GM23248 (cell line): ENCODE measurements at places on chromosomes 3 and 15. TPM values are rescaled to one million over a fixed set of nuclear protein-coding genes. Genes with fewer than 3 reads are reported as not detected.

WNT7A gene
- not detected in 2 replicates for total RNA-seq

GRCh38 chr15:82298520-82298919 lies 35.9 kb downstream of the SAXO2 start:
- H3K27ac ChIP-seq: no peak overlapping the region
- H3K36me3 ChIP-seq: no peaks in the 10 kb centered on the region
- no peak overlapping the region for H3K4me3 ChIP-seq
- no peaks in the 10 kb centered on the region for H3K4me1 ChIP-seq
- no peak for DNase-seq
- H3K27me3 ChIP-seq: peaks cover 7% of the 10 kb centered on the region; the same call in 1 of the 2 replicates

- H3K27ac ChIP-seq: no peak overlapping the region
- H3K27me3 ChIP-seq: no peaks in the 10 kb centered on the region
- H3K4me3 ChIP-seq: no peak overlapping the region
- H3K4me1 ChIP-seq: no peaks in the 10 kb centered on the region
- no peak for DNase-seq
Measured at GRCh38 chr3:165538166-165538565, 299.1 kb downstream of the BCHE start.

DNA sequence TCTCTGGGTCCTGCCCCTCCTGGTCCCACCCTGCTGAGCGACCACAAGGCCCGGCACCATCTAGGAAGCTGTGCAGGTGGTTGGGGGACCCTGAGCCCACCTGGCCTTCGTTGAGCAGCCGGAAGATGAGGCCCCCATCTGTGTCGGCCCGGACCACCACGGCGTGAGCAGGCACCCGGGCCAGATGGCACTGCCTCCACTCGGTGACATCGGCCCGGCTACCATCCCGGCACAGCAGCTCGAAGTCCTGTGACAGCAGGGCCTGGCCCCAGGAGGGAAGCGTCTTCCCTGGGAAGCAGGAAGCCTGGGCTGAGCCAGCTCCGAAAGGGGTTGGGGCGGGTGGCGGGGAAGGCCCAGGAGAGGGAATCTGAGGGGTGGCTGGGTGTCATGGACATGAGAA lies 12.6 kb downstream of the MELTF start:
- no peak overlapping the region for H3K4me3 ChIP-seq
- H3K27me3 ChIP-seq: no peaks in the 10 kb centered on the region; the same call in none of the 2 replicates
- H3K27ac ChIP-seq: no peak overlapping the region
- H3K36me3 ChIP-seq: no peaks in the 10 kb centered on the region
- H3K4me1 ChIP-seq: no peaks in the 10 kb centered on the region
- DNase-seq: no peak

- no peaks in the 10 kb centered on the region for H3K27me3 ChIP-seq
- H3K27ac ChIP-seq: no peak overlapping the region
- no peak overlapping the region for H3K4me3 ChIP-seq
Measured at GRCh38 chr15:92149029-92149428, 244.7 kb upstream of the ST8SIA2 start.

DNA sequence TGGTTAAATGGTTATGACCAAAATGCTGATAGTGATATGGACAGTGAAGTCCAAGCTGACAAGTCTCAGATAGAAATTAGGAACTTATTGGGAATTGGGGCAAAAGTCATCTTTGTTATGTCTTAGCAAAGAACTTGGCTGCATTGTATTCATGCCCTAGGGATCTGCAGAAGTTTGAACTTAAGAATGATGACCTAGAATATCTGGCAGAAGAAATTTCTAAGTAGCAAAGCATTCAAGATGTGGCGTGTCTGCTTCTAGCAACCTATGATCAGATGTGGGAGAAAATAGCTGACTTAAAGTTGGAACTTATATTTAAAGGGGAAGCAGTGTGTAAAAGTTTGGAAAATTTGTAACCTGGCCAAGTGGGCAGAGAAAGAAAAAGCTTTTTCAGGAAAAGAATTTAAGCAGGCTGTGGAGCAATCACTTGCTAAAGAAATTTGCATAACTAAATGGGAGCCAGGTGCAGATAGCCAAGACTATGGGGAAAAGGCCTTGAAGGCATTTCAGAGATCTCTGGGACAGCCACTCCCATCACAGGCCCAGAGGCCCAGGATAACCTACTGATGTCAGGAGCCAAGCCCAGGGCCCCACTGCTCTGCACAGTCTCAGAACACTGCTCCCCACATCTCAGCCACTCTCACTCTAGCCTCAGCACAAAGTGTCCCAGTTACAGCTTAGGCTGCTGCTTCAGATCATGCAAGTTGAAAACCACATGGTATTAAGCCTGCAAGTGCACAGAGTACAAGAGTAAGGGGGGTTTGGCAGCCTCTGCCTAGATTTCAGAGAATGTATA lies 147.8 kb upstream of the TGFBR2 start:
- DNase-seq: no peak
- H3K36me3 ChIP-seq: no peaks in the 10 kb centered on the region
- H3K27ac ChIP-seq: no peak overlapping the region
- H3K4me1 ChIP-seq: peaks cover 13% of the 10 kb centered on the region
- no peak overlapping the region for H3K4me3 ChIP-seq

GRCh38 chr3:52086976-52087663 lies 30.7 kb upstream of the DUSP7 start:
- H3K36me3 ChIP-seq: no peaks in the 10 kb centered on the region
- H3K27me3 ChIP-seq: no peaks in the 10 kb centered on the region
- no peak overlapping the region for H3K4me3 ChIP-seq
- peaks cover 38% of the 10 kb centered on the region for H3K4me1 ChIP-seq
- no peak overlapping the region for H3K27ac ChIP-seq

- H3K4me3 ChIP-seq: no peak overlapping the region
- H3K36me3 ChIP-seq: no peaks in the 10 kb centered on the region
- H3K4me1 ChIP-seq: 0 out of 2 replicates have a peak, but pooled peaks cover 4% of the 10 kb centered on the region
- DNase-seq: no peak
- no peak overlapping the region for H3K27ac ChIP-seq
- no peaks in the 10 kb centered on the region; the same call in 1 of the 2 replicates for H3K27me3 ChIP-seq
Measured at GRCh38 chr3:112373476-112373875, 40.5 kb downstream of the CD200 start.

DNA sequence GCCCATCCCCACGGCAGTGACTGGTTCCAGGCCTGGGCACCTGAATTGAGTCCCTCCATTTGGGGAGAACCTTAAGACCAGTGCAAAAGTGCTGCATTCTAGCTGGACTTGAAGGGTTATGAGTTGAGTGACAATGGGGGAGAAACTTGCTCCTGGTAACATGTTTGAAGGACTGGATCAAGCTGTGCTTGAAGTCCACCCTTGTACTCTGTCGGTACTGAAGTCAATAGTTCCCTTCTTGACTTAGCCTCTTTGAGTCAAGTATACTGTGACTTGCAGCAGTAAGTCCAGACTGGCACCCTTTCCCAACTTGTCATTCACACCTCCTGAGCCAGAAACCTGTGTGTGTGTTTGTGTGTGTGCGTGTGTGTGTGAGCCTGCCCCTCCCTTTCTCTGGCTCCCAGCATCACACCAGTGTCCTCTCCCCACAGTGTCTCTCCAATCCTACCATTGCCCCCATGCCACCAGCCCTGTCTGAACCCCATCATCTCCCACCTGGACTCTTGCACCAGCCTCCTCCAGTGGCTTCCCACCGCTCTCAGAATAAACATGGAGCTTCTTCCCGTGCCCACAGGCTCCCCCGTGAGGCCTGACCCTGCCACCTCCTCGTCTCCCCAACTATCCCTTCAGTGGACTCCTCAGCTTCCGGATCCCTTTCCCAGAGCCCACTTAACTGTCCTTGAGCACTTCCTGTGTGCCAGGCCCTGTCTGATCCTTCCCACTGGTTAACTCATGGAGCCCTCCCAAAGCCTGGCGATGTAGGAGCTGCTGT lies 10.2 kb upstream of the FBLN2 start:
- no peak overlapping the region for H3K4me3 ChIP-seq
- DNase-seq: peak; percentile 46
- H3K27me3 ChIP-seq: no peaks in the 10 kb centered on the region
- H3K4me1 ChIP-seq: peaks cover 57% of the 10 kb centered on the region
- no peaks in the 10 kb centered on the region for H3K36me3 ChIP-seq
- H3K27ac ChIP-seq: peak overlapping the region; percentile 100

PPM1L gene
- under 0.01 and 0.38 TPM in 2 replicates for total RNA-seq

DNA sequence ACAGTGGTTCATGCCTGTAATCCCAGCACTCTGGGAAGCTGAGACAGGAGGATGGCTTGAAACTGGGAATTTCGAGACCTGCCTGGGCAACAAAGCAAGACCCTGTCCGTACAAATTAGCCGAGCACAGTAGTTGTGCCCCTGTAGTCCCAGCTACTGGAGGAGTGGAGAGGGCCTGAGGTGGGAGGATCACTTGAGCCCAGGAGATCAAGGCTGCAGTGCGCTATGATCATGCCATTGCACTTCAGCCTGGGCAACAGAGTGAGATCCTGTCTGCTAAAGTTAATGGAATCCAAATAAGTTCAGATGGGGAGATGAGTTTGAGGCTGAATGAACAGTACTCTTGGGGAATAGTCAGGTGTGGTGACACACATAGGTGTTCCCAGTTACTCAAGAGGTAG lies 14.4 kb downstream of the TRIM71 start:
- H3K27me3 ChIP-seq: peaks cover 63% of the 10 kb centered on the region
- no peak for DNase-seq
- no peaks in the 10 kb centered on the region for H3K36me3 ChIP-seq
- H3K4me3 ChIP-seq: no peak overlapping the region
- no peak overlapping the region for H3K27ac ChIP-seq

FOXB1 gene
- not detected in 2 replicates for total RNA-seq

- peak; percentile 45 for DNase-seq
- H3K27ac ChIP-seq: no peak overlapping the region
- H3K27me3 ChIP-seq: peaks cover 38% of the 10 kb centered on the region
- no peak overlapping the region for H3K4me3 ChIP-seq
- H3K4me1 ChIP-seq: no peaks in the 10 kb centered on the region
Measured at GRCh38 chr3:13277860-13278531, 142.1 kb downstream of the NUP210 start.

- no peaks in the 10 kb centered on the region for H3K36me3 ChIP-seq
- peak; percentile 76 for DNase-seq
- H3K4me3 ChIP-seq: no peak overlapping the region
- peaks cover 26% of the 10 kb centered on the region for H3K4me1 ChIP-seq
- H3K27me3 ChIP-seq: 0 out of 2 replicates have a peak, but pooled peaks cover 17% of the 10 kb centered on the region
Measured at GRCh38 chr3:177824190-177824786, 627.0 kb upstream of the TBL1XR1 start.

- no peaks in the 10 kb centered on the region for H3K27me3 ChIP-seq
- no peaks in the 10 kb centered on the region for H3K4me1 ChIP-seq
- H3K27ac ChIP-seq: no peak overlapping the region
- no peak for DNase-seq
Measured at GRCh38 chr3:106140431-106140830, 271.6 kb upstream of the CBLB start.

DUOXA2 gene
- total RNA-seq: not detected in 2 replicates

GRCh38 chr15:29239395-29239794 lies 30.2 kb downstream of the NSMCE3 start:
- H3K27me3 ChIP-seq: 0 out of 2 replicates have a peak, but pooled peaks cover 3% of the 10 kb centered on the region
- H3K4me3 ChIP-seq: no peak overlapping the region
- H3K36me3 ChIP-seq: no peaks in the 10 kb centered on the region
- H3K27ac ChIP-seq: no peak overlapping the region
- no peaks in the 10 kb centered on the region for H3K4me1 ChIP-seq

- DNase-seq: peak; percentile 74
- no peaks in the 10 kb centered on the region for H3K27me3 ChIP-seq
- H3K4me3 ChIP-seq: no peak overlapping the region
- H3K27ac ChIP-seq: peak overlapping the region; percentile 67
- peaks cover 61% of the 10 kb centered on the region for H3K4me1 ChIP-seq
Measured at GRCh38 chr3:177468816-177469215, 271.5 kb upstream of the TBL1XR1 start.

SLC28A2 gene
- not detected in 2 replicates for total RNA-seq

EXOG gene
- 6.4 and 8.6 TPM in 2 replicates for total RNA-seq

PPP1R14D gene
- not detected in 2 replicates for total RNA-seq

DNA sequence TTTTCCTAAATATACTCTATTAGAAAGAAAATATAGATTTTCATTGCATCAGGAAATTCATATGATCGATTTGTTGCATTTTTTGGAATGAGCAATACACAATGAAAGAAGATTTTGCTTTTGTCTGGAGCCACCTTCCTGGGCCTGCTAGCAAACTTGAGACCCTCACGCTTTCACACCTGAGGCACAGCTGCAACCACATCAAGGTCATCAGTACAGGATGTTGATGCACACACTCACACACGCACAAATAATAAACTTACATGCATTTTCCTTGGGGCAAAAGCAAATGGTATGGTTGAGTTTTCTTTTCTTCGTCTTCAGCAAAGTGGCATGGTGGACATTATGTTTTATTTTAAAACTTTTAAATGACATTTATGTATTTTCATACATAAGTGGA lies 64.8 kb upstream of the SATB1 start:
- H3K27me3 ChIP-seq: no peaks in the 10 kb centered on the region
- H3K4me3 ChIP-seq: no peak overlapping the region
- H3K4me1 ChIP-seq: no peaks in the 10 kb centered on the region
- DNase-seq: no peak
- H3K36me3 ChIP-seq: no peaks in the 10 kb centered on the region

- H3K27ac ChIP-seq: no peak overlapping the region
- peak; percentile 61 for DNase-seq
- H3K4me1 ChIP-seq: no peaks in the 10 kb centered on the region
- H3K4me3 ChIP-seq: no peak overlapping the region
- H3K27me3 ChIP-seq: no peaks in the 10 kb centered on the region
- no peaks in the 10 kb centered on the region for H3K36me3 ChIP-seq
Measured at GRCh38 chr3:125644036-125645005, 49.0 kb upstream of the OSBPL11 start.

DNA sequence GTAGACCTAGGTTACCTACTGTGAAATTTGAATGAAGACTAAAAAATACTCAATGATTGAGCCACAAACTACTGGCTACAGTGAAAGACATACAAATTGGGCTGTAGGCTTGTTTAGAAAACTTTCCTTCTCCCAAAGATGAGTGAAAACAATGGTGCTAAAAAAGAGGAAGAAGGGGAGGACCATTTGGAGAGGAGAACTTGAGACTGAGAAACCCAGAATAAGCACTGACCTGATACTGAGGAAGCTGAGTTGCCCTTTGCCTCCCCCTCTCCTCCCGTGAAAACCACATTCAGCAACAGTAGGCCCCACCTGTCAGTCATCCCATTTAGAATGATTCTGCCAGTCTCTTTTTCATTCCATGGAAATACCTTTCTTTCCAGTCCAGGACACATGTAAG lies 484.0 kb upstream of the TGFBR2 start:
- no peak overlapping the region for H3K27ac ChIP-seq
- H3K36me3 ChIP-seq: no peaks in the 10 kb centered on the region
- no peaks in the 10 kb centered on the region for H3K27me3 ChIP-seq
- no peak overlapping the region for H3K4me3 ChIP-seq
- H3K4me1 ChIP-seq: no peaks in the 10 kb centered on the region

DNA sequence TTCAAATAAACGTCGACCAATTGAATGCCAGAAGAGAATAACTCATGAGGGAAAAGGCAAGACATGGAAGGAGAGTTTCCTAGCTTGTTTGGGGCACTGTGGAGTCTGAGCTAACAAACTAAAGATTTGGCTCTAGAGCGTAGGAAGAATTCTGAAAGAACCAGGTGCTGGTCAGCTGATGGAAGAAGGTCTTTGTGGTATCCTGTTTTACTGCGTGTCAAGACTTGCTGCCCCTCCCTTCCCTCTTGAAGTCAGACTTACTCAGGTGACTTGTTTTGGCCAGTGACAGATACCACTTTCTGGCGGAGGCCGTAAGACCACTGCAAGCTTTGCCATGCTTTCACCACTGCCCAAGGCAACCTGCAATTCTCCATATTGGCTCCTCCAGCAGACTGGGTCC lies 673 bp upstream of the HCLS1 start:
- H3K36me3 ChIP-seq: peaks cover 6% of the 10 kb centered on the region; the same call in 1 of the 2 replicates
- H3K4me3 ChIP-seq: no peak overlapping the region
- no peak for DNase-seq
- peak overlapping the region; percentile 77 for H3K27ac ChIP-seq

GRCh38 chr15:57565311-57565710 lies 26.4 kb upstream of the MYZAP start:
- no peak for DNase-seq
- no peak overlapping the region for H3K4me3 ChIP-seq
- no peak overlapping the region for H3K27ac ChIP-seq

ARGFX gene
- not detected in 2 replicates for total RNA-seq
